Activated CD4-positive, alpha-beta T cell treated with anti-CD3 and anti-CD28 coated beads, Interleukin-2, amount 50 U/mL, for 4 hours (primary cell): ENCODE measurements at places on chromosomes 4 and X.

GRCh38 chr4:131426023-131426758, 1722.9 kb upstream of the PCDH10 start:
- DNase-seq: no peak

DNA sequence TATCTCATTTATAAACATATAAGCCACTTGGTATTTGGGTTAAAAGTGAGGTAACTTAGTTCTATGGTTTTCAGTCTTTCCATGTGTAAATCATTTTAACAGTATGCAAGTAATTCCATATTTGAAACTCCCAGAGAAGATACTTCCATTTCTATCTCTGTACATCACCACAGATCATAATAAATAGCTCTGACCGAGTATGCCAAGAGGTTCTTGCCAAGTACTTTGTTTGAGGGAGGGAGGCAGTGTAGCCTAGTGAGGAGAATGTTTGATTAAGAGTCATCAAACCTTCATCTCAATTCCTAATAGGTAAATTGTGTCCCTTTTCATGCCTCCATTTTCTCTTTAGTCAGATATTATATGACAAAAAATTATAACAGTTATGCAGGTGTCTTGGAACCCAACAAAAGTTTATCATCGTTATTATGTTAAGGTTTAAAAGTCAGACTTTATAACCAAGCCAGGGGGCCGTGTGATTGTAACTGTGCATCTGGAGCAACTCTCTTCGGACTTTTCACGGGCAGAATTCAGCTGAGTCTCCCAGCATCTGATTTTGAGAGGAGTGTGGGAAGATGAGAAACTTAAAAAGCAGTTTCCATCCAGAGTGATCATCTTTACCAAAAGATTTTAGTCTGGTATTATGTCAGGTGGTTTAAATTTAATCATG, 123.8 kb downstream of the ANK2 start:
- no peak for DNase-seq

- no peak for DNase-seq
These were observed 1.6 kb upstream of the LRAT start for GRCh38 chr4:154741922-154742850.

- DNase-seq: no peak
These were observed 516.1 kb upstream of the ZFP42 start for GRCh38 chr4:187479511-187479910.

DNA sequence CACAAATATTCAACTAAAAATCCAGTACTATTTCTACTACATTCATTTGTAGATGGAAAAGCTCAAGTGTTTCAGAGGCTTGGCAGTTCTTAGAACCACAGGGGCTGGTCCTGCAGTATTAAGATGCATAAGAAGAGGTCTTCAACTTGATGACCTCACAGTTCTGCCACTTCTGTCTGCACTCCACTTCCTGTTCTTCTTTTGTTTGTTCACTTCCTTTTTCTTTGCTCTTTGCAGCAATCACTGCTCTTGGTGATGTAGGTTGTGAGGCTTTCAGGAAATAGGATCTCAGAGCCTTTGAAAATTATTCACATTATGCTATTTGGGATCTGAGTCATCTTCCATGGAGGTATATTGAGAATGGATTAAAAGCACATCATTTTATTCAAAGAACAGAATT, 602.0 kb upstream of the CPEB2 start:
- DNase-seq: no peak

DNA sequence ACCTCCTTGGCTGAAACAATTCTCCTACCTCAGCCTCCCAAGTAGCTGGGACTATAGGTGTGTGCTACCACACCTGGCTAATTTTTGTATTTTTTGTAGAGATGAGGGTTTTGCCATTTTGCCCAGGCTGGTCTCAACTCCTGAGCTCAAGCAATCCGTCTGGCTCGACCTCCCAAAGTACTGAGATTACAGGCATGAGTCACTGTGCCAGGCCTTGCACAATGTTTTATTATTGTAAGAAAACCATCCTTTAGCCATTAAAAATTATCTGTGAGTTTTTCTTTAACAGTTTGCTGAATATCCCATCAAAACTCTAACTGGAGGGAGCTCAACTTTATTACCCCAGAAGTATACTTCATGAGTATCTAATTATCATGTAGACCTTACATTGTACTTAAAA, 900.3 kb downstream of the PCDH7 start:
- DNase-seq: no peak

GRCh38 chr4:99885063-99885664, 9.1 kb downstream of the LAMTOR3 start:
- DNase-seq: peak; percentile 2

- DNase-seq: no peak
These were observed 21.9 kb downstream of the INTS12 start for GRCh38 chr4:105686571-105686970.

DNA sequence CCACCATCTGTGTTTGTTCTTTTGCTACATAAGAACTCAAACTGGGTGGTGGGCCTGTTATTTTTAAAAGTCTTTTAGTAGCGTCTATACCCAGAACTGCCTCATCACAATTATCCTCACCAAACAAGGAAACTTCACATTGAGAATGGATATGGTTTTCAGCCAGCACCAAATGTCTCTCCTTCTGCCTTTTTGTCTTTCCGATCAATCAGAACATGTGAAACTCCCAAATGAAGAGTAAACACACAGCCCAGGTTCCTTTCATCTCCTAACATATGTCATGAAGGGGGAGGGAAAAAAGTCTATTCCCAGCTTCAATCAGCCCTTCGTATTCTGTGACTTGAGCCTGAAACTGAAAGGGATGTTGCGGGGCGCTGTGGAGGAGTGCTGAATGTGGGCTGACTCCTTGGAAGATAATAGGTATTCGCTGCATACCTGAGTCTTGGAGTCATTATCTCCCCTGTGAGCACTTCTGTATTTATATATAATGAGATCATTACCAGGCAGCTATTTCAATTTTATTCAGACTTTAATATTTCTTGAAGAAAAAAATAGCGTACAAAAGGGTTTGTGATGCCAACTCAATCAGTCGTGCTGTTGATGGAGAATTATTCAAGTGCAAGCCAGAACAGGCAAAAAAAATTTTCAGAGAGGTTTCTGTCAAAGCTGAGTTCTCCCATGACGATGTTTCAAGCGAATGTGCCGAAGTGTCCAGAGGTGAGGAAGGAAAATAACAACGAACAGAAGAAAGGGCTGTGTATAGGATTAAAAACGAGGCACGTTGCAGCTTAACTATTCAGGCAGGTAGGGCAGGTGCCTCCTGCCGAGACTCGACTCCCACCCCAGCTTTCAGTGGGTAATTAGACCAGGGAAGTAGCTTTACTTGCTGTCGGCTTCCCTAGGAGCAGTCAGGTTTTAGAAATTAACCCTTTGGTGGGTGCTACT, 163.9 kb upstream of the NOCT start:
- DNase-seq: no peak

DNA sequence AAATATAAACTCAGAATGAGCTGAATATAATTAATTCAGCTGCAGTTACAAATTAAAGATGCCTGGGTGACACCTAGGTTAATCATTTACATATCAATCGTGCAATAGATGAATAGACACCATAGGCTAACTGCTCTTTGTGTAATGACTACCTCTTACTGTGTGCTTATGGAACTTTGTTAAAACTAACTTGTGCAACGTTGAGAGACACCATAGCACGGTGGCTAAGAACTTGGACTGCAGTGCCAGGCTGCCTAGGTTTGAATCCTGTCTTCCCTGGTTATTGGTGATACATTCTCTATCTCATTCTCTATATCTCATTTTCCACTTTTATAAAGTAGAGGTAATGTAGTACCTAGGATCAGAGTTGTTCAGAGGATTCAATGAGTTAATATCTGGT, 46.9 kb downstream of the SMAD1 start:
- DNase-seq: no peak

DNA sequence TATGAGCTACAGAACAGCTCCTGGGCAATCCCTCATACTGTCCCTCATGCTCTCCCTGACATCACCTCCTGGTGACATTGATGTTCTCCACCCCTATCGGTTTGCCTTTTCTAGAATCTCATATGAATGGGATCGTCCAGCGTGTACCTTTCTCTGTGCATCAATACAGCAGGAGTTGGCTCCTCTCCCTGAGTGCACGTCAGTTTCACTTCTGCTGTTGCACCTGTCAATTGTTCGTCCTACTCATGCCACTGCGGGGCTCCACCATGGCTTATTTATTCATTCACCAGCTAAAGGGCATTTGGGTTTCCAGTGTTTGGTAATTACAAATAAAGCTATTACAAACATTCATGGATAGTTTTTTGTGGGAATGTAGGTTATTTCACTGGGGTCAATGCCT, 269.1 kb upstream of the ZFP42 start:
- no peak for DNase-seq

DNA sequence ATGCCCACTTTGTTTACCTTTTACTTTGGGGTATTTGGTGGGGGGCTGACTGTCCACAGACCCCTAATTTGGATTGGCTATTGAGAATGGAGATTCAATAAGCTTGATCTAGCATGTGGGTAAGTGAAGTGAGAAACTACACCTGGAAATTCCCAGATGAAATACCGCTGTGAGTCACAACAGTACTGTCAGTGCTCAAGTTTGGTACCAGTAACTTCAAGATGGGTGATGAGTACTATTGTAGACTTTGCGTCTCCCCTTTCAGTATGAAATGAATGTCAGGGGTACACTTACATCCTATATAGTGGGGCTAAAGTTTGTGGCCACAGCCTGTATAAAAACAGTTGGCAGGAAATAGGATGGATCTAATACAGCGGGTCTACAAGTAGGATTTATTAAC, 33.3 kb downstream of the HMGN5 start:
- no peak for DNase-seq

- DNase-seq: no peak
These were observed 62.8 kb downstream of the FAM9B start for GRCh38 chrX:8971116-8971515.

DNA sequence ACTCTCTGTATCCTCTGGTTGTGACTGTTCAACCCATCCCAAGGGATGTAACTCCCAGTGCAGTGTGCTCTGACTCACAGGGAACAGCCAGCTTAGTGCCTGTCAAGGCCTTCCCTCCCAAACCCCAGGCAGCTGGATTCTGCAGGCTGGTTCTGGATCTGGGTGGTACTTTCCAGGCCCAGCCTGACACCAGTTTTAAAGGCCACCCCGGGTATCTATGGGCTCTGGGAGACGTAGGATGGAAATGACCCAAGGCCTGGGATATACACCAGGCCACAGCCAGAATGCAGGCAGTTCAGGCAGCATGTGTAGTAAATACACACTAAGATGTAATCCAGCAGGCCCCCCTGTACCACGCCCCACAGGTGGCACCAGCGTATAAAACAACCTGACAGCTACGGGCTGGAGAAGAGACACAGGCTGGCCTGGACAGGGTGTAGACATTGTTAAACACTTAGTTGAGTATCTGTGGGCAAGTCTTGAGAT, 64.2 kb downstream of the SPINK2 start:
- peak; percentile 23 for DNase-seq

GRCh38 chr4:38615847-38616246, 48.2 kb upstream of the KLF3 start:
- no peak for DNase-seq

DNA sequence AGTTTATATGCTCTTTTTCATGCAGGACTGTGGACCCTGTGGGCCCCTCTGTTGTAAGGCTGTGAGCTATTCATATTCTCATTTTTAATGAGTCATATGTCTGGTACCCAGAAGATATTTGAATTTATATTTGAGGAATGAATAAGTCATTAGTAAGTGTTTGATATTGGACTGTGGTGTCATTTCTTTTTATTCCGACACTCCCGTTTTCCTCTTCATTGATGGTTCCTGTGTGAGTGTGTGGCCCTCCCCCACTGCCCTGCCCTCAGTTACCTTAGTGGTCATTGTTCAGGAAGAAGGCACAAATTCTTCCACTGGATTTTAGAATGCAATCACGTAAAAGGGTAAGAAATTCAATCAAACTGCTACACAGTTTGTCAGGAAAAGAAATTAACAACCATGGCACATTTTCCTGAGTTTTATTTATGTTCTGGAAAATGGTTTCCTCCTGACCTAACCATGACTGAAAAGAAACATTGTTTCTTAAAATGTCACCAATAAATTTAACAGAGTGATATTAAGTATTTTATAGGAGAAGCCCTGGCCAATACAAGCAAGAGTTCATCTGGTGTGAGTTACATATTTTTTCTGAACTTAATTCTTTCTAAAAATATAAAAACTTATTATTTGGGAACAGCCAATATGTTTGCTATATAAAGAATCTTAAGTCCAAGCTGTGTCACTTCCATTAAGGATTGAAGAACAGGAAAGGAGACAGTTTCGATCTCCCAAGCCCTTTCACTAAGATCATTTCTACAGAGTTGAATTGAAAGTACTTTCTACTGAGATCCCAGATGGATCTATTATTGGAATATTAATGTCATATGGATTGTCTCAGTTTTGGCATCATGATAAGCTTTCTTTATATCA, 370.5 kb upstream of the ANXA10 start:
- no peak for DNase-seq

DNA sequence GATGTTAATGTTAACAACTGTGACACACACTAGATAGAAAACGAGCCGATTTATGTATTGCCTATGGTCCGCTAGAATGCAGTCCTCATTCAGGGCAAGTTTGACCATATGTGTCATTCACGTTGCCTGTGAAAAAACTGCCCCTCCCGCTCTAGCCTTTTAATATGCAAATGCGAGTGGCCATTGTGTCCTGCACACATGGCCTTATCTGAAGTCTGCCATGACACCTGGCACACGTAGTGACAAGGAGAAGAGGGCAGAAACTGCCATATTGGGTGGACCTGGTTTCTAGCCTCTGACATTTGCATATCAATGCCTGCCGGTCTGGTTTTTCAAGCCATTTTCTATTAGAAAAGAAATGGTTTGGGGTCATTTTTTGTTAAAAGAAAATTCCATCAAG, 303.3 kb upstream of the TECRL start:
- DNase-seq: no peak

GRCh38 chrX:10235851-10236250, 79.1 kb downstream of the CLCN4 start:
- no peak for DNase-seq

GRCh38 chr4:176745902-176746301, 46.8 kb downstream of the VEGFC start:
- no peak for DNase-seq

DNA sequence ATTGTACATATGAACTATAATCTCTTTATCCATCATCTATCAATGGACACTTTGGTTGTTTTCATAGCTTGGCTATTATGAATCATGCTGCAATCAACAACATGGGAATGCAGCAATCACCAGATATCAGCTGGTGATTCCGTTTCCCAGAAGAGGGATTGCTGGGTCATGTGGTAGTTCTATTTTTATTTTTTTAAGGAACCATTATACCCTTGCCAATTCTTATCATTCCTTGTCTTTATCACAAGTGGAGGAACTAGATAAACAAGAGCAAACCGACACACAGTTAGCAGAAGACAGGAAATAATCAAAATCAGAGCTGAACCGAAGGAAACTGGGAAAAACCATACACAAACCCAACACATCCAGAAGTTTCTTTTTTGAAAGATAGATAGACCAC, 14.5 kb upstream of the LNX1 start:
- DNase-seq: no peak

DNA sequence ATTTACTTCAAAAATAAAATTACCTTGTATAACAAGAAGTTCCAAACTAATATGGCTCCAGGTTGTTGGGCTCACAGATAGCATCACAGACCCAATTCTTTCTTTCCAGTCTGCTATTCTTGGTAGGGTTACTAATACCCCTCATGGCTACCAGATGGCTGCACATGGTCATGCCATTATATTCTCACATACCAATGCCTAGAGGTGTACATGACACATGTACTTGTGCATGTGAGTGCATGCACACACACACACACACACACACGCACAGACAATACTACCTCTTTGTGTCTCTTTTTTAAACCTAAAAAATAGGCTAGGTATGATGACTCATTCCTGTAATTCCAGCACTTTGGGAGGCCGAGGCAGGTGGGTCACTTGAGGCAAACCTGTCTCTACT, 31.1 kb downstream of the FBXO8 start:
- DNase-seq: no peak

GRCh38 chr4:79609817-79610216, 201.8 kb upstream of the GK2 start:
- no peak for DNase-seq
